ENCODE measurements at places on chromosomes 6 and 20. TPM values are rescaled to one million over a fixed set of nuclear protein-coding genes. Genes with fewer than 3 reads are reported as not detected.

DNA sequence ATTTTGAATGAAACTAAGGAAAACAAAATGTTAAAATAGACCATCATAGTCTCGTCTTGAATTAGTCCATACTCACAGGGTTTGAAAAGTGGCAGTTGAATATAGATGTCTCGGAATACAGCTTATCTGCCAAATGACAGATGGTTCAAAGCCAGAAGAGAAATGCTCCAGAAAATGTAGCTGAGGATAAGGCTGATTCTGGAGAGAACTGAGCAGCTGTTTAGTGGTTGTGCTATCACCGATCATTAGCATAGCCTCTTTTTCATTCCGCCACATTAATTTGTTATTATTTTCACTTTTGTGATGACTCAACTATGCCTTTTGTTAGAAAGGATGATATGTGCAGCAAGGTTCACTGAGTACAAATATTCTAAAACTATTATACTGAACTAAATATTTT is 390.2 kb upstream of the MAN1A1 start:
- H3K4me3 ChIP-seq = no peak overlapping the region
- H3K36me3 ChIP-seq = no peaks in the 10 kb centered on the region
- no peaks in the 10 kb centered on the region for H3K4me1 ChIP-seq
- no peak for DNase-seq

DNA sequence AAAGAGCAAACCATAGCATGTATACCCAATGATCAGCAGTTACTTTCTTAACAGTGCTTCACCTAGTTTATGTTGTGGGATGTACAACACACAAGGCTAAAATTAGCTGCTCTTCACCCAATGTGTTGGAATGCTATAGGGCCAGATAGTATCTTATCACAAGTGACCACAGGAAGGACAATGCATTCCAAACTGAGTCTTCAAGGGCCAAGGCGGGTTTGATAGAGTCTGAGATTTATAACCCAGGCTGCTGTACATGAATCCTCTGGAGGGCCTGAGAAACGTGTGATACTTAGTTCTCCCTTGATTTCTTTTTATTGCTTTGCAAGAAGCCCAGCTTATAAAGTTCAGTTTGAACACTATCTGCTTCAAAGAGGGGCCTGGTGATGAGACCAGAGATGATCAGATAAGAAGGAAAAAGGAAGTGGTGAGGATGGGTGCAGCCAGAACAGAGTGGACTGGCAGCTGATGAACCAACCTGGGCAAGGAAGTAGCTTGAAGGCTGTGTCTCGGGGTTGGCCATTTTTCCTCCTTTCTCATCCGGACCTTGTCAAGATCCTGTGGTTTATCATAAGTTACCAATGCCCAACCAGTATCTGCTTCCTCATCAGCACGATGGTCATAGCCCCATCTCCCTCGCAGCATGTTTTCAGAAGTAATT is 62.2 kb upstream of the BMP2 start:
- no peak overlapping the region for H3K4me3 ChIP-seq
- H3K4me1 ChIP-seq = no peaks in the 10 kb centered on the region
- H3K36me3 ChIP-seq = no peaks in the 10 kb centered on the region
- H3K27me3 ChIP-seq = no peaks in the 10 kb centered on the region
- H3K27ac ChIP-seq = no peak overlapping the region

DNA sequence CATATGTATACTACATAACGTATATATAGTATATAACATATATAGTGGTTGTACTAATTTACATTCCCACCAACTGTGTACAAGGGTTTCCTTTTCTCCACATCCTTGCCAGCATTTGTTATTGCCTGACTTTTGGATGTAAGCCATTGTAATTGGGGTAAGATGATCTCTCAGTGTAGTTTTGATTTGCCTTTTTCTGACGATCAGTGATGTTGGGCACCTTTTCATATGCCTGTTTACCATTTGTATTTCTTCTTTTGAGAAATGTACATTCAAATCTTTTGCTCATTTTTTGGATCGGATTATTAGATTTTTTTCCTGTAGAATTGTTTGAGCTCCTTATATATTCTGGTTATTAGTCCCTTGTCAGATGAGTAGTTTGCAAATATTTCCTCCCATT is 11.4 kb downstream of the SYNJ2 start:
- no peak for DNase-seq
- H3K4me1 ChIP-seq = peaks cover 39% of the 10 kb centered on the region
- no peak overlapping the region for H3K4me3 ChIP-seq
- H3K36me3 ChIP-seq = no peaks in the 10 kb centered on the region
- H3K27ac ChIP-seq = no peak overlapping the region

DNA sequence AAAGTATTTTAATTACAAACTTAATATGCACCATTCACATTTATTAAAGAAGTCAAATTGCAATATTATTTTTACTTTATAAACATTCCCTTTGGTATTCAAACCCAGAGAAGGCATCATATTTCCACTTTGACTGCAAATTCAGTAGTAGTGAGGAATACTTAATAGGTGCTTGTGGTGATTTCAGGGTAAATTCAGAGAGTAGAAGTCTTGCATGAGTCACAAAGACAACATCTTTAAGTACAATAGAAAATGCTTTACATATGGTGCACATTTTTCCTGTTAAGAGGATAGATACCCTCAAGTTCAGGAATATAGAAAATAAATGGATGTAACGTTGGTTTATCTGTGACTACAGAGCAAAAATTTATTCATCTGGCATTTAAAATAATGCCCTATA is 390.2 kb downstream of the TENT5A start:
- no peak overlapping the region for H3K4me3 ChIP-seq
- H3K27ac ChIP-seq = no peak overlapping the region
- H3K4me1 ChIP-seq = no peaks in the 10 kb centered on the region
- H3K27me3 ChIP-seq = no peaks in the 10 kb centered on the region
- no peaks in the 10 kb centered on the region for H3K36me3 ChIP-seq

DNA sequence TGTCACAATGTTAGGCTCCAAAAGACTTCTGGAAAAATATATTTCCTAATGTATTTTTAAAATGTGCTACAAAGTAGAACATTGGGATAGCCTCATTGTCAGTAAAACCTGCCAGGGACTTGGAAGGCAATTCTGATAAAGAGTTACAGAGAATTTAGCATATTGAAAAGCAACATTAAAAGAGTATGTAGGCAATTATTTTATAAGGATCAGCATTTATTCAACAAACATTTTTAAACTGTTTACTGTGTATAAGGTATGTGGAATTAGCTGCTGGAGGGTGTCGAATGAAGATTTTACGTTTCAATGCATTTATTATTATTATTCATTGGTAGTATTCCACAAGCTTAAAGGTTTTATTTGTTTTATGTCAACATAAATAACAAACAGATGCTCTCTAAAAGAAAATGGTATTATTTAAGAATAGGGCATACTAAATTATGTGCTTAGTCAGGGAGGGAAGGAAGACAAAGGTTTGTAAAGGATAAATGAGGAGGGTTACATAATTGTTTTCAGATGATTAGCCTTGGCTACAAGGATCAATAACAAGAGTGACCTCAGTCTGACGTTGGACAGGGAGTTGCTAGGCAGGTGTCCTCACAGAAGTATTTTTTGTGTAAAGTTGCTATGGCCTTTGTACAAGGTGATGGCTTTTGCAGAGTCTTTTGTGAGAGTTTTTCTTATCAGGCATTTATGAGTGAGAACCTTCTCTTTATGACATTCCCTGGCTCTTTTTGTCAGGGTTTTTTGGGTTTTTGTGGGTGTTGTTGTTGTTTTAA is 313.4 kb upstream of the PLCB4 start:
- no peak overlapping the region for H3K4me3 ChIP-seq
- no peaks in the 10 kb centered on the region for H3K27me3 ChIP-seq
- no peaks in the 10 kb centered on the region for H3K4me1 ChIP-seq
- H3K36me3 ChIP-seq = no peaks in the 10 kb centered on the region
- no peak overlapping the region for H3K27ac ChIP-seq

DNA sequence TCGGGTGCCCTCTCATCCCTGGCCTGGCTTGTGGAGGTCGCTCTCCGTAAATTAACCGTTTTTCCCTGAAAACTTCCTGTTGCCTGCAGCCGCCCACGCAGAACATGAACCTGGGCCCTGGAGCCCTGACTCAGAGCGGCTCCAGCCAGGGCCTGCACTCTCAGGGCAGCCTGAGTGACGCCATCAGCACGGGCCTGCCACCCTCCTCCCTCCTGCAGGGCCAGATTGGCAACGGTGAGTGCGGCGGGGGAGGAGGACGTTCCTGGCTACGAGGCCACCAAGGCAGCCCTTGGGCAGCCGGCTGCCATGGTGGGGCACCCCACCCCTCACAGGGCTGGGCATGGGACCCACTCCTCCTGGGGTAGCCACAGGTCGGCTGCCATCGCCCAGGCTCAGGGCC is 17.8 kb downstream of the SS18L1 start:
- H3K27me3 ChIP-seq = no peaks in the 10 kb centered on the region
- no peaks in the 10 kb centered on the region for H3K4me1 ChIP-seq
- no peak for DNase-seq
- no peaks in the 10 kb centered on the region for H3K36me3 ChIP-seq
- no peak overlapping the region for H3K27ac ChIP-seq

DNA sequence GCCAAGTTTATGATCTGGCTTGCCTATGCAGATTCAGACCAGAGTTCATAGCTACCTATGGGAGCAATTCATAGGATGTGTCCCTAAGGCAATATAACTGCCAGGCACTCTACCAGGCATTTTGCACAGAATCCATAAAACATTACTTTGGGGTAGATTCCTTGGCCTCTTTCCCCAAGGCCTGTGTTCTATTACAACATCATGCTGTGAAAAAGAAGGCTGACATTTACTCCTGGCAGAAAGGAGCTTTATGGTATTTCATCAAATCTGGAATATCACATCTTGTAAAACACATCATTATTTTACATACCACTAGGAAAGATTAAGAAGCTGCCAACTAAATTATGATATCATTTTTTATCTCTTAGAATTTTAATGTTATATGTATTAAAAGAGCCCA is 287.0 kb upstream of the MARCKS start:
- H3K27me3 ChIP-seq = no peaks in the 10 kb centered on the region
- no peak overlapping the region for H3K27ac ChIP-seq
- no peaks in the 10 kb centered on the region for H3K4me1 ChIP-seq
- no peak for DNase-seq
- H3K4me3 ChIP-seq = no peak overlapping the region

Gene GGTLC1
- not detected for total RNA-seq

DNA sequence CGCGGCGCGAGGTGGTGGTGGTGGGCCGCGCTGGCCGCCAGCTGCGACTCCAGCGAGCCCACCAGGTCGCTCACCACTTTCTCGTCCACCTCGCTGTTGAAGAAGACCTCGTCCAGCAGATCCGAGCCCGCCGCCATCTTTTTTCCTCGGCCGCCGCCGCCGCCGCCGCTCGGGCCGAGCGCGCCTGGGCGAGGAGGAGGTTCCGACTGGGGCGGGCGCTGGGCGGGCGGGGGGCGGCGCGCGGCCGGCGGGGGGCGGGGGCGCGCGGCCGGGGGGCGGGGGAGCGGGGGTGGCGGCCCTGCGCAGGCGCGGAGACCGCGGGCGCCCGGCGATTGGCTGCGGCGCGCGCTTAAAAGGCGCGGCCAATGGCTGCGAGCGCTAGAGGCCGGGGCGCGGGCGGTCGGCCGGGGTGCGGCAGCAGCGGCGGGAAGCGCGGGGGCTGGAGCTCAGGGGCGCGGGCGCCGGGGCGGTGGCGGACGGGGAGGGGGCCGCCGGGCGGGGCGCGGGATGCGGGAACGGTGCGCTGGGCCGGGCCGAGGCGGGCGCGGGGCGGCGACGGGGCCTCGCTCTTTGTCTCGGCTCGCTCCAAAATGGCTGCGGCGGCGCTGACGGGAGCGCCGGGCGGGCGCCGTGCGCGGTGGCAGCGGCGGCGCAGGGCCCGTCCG is at the start of gene TAF4:
Gene TAF4, minus strand, starts transcription at position 208 of the 665 bp plus-strand sequence. Its CDS starts 71 bp downstream, at position 137.
- H3K27ac ChIP-seq = peak within 1 kb of the TSS; percentile 67
- peak; percentile 79 for DNase-seq
- peaks cover 45% of the 10 kb centered on the region for H3K4me1 ChIP-seq
- H3K4me3 ChIP-seq = peak within 1 kb of the TSS; percentile 84
- H3K27me3 ChIP-seq = no peaks in the 10 kb centered on the region
- no peaks in the 10 kb centered on the region for H3K36me3 ChIP-seq

DNA sequence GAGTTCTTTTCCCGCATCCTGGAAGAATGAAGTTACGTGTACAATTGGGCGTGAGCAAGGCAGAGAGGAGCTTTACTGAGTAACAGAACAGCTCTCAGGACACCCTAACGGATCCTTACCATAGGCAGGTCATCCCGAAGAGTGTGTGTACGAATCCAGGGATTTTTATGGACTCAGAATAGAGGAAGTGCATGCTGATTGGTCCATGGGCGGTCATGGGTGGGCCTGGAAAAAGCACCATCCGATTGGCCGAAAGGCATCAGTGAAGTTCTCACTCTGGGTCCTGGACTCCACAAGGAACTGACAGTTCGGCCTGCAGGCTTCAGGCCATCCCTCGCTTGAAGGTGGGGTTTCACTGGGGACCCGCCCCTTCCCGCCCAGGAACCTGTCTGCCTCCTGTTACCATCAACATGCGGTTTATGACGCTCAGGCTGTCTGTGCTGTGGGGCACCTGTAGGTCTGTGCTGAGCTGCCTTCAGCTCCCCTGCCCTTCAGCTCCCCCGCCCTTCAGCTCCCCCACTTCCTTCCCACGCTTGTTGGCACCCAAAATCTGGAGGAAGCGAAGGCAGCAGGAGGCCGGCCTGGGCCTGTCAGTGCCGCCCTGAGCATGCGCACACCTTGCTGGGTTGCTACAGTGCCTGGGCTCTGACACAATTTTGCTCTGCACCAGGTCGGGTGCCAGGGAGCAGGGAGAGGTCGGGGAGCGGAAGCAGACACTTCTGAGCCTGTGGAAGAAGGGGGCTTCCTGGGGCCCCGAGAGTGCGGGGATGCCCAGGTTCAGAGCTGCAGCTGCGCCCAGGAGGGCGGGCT is 57.9 kb upstream of the MANEA start:
- no peak overlapping the region for H3K4me3 ChIP-seq
- peak overlapping the region; percentile 38 for H3K27ac ChIP-seq
- no peak for DNase-seq
- no peaks in the 10 kb centered on the region for H3K4me1 ChIP-seq

- H3K27ac ChIP-seq = no peak overlapping the region
- H3K4me1 ChIP-seq = no peaks in the 10 kb centered on the region
- no peaks in the 10 kb centered on the region for H3K27me3 ChIP-seq
These were observed 694.9 kb upstream of the FLRT3 start for GRCh38 chr20:15032352-15032622.

DNA sequence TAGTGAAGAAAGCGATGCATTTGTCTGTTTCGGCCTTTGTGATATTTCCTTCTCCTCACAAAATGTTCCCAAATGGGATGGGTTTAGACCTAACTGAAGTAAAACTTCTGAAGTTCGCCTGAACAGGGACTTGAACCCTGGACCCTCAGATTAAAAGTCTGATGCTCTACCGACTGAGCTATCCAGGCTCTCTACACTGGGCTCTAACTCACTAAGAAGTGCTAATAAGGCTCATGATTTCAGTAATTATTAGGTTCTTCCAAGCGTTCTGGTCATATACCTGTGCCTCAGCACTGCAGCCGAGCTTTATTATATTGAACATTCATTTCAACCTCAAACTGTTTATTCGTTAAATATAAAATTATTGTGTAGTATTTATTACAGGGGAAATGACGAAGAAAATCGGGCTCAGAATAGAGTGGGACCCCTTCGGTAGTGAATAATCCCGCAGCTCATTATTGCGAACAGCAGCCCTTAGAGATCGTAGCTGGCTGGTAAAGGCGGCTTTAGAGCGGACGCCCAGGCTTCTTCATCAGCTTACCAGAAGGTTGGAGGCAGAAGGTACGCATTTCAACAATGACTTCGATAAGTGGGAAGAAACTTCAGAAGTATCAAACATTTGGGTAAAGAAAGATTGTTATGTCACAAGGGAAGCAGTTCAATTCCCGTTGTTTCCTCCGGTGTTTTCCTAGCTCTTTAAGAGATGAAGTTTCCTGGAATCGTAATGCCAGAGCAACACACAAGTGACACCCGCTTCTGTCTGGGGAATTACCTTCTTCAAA is 119.0 kb upstream of the ZNF184 start:
- H3K27me3 ChIP-seq = peaks cover 35% of the 10 kb centered on the region
- H3K4me1 ChIP-seq = peaks cover 9% of the 10 kb centered on the region
- H3K27ac ChIP-seq = peak overlapping the region; percentile 35
- DNase-seq = no peak

Gene GNRH2
- total RNA-seq = 0.42 TPM

Gene PPP1R14C
- total RNA-seq = 1.4 TPM

Measured in CD8-positive, alpha-beta memory T cell (primary cell).